ENCODE measurements at places on chromosomes 11 and 22.
A peak's percentile ranks its signal among the peaks of the same experiment; 100 is the strongest.

GRCh38 chr11:76560219-76560618 is 110.3 kb downstream of the LRRC32 start:
- no peak for DNase-seq

- DNase-seq: no peak
Measured at GRCh38 chr22:23700706-23701105, 9.9 kb downstream of the RGL4 start.

GRCh38 chr22:39410264-39410663 is 10.7 kb downstream of the TAB1 start:
- no peak for DNase-seq

- no peak for DNase-seq
Measured at GRCh38 chr11:28900427-28900826, 792.2 kb downstream of the METTL15 start.

- DNase-seq: no peak
Measured at GRCh38 chr11:23856654-23857053, 640.2 kb upstream of the LUZP2 start.

- DNase-seq: no peak
Measured at GRCh38 chr11:45936511-45937054, 14.1 kb downstream of the LARGE2 start.

GRCh38 chr11:39690856-39691255 is 1768.6 kb downstream of the LRRC4C start:
- no peak for DNase-seq

- no peak for DNase-seq
Measured at GRCh38 chr11:66951927-66952337, 6.3 kb downstream of the PC start.

DNA sequence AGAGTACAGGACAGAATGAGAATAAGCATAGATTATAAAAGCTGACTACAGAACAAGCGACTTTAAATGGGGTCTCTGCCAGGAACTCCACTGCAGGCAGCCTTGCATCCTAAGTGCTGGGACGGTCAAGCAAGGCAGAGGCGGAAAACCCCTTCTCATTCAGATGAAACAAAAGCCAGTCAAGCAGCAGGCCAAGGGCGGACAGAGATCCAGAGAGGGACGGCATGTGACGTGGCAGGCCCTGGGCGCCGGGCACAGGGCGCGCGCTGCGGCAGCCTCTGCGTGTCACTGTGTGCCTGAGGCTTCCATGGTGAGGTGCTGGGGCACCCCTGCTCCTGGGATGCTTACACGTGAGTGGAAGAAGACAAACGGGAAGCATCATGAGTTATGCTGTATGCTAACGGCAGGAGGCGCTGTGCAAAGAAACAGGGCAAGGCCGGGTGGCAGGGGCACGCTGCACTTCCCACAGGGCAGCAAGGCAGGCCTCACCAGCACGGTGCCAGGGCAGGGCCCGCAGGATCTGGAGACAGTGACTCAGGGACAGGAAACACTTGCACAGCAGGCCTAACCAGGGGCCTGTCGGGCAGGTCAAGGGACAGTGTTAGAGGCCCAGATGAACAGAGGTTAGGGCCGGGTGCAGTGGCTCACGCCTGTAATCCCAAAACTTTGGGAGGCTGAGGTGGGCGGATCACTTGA is 6.2 kb downstream of the TOLLIP start:
- no peak for DNase-seq

GRCh38 chr11:44707094-44707493 is 19.7 kb upstream of the TSPAN18 start:
- no peak for DNase-seq

DNA sequence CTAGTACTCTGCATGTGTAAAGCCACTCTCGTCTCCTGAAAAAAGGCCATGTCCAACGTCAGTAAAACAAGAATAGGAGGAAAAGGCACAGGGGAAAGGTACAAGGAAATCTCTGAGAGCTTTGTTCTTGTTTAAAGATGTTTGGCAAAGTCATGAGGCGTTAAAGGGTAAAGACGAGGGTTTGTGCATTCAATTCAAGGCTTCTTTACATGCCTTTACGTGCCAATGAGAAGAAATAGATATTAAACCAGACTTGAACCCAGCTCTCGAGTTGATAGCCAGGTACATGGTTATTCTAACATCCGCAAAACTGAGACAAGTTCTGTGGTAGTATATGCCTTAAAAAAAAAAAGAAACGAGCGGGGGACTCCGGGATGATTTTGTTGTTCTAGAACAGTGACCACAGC is 704 bp upstream of the CFL1 start:
- no peak for DNase-seq

- DNase-seq: no peak
Measured at GRCh38 chr11:13760115-13760514, 91.6 kb downstream of the FAR1 start.

DNA sequence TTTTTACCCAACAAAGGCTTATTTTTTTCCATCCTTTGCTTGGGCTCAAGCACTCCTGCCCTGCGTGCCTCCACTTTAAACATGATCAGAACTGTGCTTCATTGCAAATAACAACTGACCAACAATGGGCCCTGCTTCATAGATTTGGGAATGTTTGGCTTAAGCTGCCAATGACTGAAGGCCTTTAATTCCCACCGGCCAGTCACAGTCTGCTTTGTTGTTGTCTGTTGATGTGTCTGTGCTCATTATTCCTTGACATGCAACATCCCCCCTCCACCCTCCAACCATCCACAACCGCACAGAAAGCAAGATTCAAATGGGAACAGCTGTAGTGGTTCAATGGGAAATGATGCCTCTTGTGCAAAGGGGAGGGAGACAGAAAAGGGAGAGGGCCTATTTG is 23.0 kb downstream of the PAX6 start:
- DNase-seq: no peak

DNA sequence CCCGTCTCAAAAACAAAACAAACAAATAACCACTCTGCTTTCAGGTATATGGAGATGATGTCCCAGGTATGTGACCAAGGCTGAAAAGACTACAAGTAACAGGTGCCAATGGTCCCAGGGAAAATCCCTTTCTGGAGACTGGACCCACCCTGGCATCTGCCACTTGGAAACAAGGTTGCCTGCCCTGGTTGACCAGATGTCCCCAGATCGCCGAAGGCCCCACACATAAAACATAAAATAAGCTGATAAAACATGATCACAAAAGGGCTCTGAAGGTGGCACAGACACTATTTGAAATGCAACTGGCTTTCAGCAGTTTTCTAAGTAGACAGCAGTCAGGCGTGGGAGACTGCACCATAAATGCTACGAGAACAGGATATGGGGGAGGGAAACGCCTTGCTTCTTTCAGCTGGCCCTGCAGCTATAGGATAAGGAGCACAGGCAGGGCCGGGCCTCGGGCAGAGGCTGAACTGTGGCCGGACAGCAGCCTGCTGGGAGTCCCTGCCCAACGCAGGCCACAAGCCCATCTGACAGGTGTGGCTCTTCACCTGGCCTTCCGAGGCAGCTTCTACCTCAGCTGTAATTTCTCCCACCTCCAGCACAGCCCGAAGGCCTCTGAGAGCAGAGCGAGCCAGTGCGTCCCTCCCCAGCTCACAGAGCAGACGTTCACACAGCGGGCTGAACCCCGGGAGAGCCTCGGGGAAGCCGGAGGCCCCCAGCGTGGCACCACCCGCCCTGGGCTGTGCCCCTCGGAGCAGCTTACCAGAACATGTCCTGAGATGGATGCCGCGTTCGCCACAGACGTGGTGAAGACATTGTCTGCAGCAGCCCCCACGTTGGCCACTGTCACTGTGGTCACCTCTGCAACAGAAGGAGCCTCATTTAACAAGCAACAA is 4.0 kb downstream of the DEAF1 start:
- DNase-seq: no peak

DNA sequence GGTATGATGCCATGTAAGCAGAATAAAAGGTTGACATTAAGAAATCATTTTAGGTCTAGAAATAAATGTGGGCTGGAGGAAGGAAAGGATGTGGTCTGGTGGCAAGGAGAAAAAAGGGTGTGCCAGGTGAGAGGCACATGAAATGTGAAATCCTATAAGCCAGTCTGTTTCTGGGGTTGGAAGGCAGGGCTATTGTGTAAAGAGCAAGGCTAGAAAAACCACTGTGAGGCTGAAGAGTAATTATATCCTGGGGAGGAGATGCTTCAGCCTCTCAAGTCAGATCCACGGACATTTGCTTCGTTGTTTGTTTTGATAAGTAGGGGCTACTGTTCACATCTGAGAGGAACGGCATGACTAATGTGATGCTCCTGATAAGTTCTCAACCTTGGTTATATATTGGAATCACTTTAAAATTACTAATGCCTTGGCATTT is 77.5 kb upstream of the CTSC start:
- no peak for DNase-seq

DNA sequence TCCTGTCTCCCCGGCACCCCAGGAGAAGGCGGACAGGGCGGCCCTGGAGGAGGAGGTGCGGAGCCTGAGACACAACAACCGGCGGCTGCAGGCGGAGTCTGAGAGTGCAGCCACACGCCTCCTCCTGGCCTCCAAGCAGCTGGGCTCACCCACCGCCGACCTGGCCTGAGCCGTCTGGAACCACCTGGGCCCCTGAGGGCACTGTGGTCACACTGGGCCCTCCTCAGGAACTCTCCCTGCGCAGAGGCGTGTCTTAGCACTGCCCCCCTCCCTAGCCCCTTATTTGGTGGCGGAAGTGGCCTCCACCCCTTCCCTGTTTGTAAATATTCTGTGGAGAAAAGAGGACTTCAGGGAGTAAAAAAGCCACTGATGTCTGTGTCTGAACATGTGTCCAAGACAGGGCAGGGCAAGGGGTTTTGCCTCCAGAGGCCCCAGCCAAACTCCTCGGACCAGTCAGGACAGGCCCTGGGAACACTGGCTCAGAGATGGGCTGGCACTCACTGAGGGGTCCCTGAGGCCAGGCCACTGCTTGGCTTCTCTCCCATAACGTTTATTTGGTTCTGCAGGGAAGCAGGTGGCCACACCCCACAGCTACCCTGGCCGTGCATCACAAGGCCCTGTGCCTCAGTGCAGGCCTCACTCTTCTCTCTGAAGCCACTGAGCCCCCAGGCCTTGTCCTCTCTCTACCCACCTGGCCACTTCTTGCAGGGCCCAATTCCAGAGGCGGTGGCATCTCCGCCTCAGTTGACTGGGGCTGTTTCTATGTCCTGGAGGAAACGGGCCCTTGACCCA is 12.0 kb downstream of the RELA start:
- no peak for DNase-seq

DNA sequence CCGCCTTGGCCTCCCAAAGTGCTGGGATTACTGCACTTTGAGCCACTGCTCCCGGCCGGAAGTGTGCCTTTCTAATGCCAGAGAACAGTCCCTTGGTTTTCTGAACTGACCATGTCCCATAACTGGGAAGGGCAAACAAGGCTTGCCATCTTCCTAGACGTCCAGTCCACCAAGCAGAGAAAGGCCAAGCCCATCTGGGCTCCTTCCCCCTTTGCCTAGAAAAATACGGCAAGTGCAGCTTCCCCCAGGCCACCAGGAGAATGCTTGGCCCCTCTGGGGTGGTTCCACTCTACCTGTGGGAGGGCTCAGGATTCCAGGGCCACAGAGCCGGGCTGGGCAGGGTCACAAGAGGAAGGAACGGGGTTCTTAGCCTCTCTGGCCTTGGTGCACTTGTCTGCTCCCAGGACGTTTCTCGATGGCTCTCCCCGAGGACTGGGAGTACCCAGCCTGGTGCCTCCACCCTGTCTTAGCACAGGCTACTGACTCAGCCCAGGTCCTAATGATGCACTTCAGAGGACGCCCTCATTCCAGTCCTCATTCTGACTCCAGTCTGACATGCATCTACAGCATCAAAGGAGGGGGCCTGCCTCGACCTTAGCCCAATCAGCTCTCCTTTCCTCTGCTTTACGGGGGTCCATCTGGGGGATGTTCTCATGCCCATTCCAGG is 1.2 kb downstream of the USP2 start:
- peak; percentile 60 for DNase-seq

DNA sequence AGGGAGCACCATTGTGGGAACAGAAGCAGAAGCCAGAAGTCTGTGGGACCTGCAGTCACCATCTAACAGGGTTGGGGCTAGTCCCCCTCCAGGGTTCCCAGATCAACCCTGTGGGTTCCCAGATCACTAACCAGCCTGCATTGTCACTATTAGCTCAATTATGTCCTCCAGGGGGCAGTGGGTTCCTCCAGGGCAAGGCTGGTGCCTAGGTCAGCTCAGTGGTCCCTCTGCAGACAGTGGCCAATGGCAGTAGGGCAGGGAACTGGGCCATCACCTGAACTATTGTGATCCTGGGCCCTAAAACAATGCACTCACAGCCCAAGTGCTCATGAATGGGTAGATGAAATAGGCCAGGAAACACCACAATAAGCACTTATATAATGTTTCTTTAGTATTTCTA is 18.8 kb upstream of the PRSS23 start:
- no peak for DNase-seq

GRCh38 chr11:116640641-116641402 is 132.0 kb downstream of the BUD13 start:
- no peak for DNase-seq

GRCh38 chr11:44308923-44309477 is 939 bp downstream of the ALX4 start:
- no peak for DNase-seq
